ENCODE measurements at places on chromosomes 4 and X.

GRCh38 chr4:83234902-83235644 is 49.5 kb downstream of the COQ2 start:
- DNase-seq, result no peak

DNA sequence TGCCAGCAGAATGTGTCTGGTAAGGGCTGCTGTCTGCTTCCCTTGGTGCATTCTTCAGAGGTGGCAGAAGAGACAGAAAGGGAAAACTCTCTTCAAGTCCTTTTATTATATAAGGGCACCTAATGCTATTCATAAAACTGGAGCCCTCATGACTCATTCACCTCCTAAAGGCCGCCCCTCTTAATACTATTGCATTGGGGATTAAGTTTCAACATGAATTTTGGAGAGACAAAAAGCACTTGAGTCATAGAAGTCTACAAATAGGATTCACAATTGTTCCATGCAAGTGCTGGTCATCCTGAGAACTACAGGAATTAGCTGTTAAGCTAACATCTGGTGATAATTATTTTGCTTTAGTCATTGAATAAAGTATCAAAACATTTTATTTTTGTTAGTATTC is 349.5 kb downstream of the HS3ST1 start:
- DNase-seq, result no peak

- no peak for DNase-seq
These were observed 191.1 kb downstream of the RAPGEF2 start for GRCh38 chr4:159293811-159294515.

- DNase-seq, result no peak
These were observed 33.2 kb upstream of the OCIAD2 start for GRCh38 chr4:48939785-48940184.

GRCh38 chr4:125283707-125284279 is 31.0 kb upstream of the FAT4 start:
- no peak for DNase-seq

GRCh38 chrX:129091097-129091496 is 432.2 kb downstream of the SMARCA1 start:
- DNase-seq, result no peak

GRCh38 chr4:169268951-169269760 is 1.6 kb downstream of the SH3RF1 start:
- DNase-seq, result no peak

DNA sequence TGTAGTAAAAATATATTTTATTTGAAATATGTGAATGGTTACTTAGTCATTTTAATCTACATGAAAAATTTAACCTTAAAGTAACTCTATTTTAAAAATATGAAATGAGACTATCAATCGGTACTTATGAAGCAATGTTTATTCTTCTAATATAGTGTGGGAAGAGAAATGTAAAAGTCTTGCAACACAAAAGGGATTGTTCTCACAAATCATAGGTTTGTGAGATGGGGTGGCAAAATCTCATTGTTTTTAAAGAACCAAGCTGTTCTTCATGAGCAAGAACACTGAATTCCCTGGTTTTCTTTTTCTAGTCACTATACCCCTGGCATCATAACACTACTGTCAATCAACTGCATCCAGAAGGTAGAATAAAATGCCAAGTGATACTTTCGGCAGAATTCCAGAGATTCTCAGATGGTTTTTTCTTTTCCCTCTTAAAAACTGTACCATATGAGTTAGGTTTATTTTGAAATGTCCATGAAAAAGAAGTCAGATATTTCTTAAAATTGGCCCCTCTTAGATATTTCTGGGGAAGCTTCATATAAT is 52.2 kb downstream of the SNCA start:
- no peak for DNase-seq

- DNase-seq, result no peak
These were observed 27.2 kb downstream of the FBXO8 start for GRCh38 chr4:174256277-174256713.

GRCh38 chr4:189506080-189506479 is 434.6 kb upstream of the FRG1 start:
- no peak for DNase-seq

DNA sequence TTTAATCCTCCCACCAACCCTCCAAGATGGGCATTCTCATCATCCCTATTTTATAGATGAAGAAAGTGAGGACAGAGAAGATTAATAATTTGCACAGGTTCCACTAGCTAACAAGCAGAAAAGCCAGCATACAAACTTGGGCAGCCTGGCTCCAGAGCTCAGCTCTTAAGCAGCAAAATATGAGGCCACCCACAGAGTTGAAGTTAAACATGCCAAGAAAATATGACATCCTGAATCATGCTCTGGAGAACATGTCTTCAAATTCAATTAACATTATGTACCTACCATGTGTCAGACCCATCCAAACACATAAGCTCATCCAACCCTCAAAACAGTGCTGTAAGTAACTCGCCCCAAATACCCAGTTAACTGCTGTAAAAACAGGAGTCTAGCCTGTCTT is 33.9 kb downstream of the USP46 start:
- DNase-seq, result no peak

- no peak for DNase-seq
These were observed 95.6 kb upstream of the PCDH18 start for GRCh38 chr4:137627739-137628460.

GRCh38 chr4:128153800-128154199 is 92.7 kb downstream of the LARP1B start:
- DNase-seq, result no peak

GRCh38 chrX:68438575-68438974 is 5.3 kb upstream of the OPHN1 start:
- no peak for DNase-seq

- no peak for DNase-seq
These were observed 64.3 kb downstream of the SCML2 start for GRCh38 chrX:18290200-18290599.

DNA sequence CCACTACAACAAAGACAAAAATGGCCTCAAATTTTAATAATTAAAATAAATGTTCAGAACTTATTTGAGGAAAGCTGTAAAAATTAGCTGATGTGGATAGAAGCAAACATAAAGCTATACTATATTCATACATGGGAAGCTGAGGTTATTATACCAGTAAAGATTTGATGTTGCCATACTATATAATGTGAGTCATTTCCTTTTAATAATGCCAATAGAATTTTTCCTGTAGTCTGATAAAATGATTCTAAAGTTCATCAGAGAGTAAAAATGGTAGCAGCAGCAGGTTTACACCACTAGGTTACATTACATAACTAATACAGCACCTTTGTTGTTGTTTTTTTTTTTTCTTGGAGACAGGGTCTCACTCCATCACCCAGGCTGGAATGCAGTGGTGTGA is 45.5 kb upstream of the CYP2U1 start:
- no peak for DNase-seq
